8988T (cell line): ENCODE measurements at places on chromosomes 3 and 15.

- DNase-seq, result peak; percentile 91
These were observed 35.8 kb downstream of the TKT start for GRCh38 chr3:53219895-53220483.

- DNase-seq, result no peak
These were observed 672.2 kb downstream of the DIPK2A start for GRCh38 chr3:144643771-144644198.

GRCh38 chr15:55546718-55547117 lies 38.7 kb upstream of the DNAAF4 start:
- DNase-seq, result no peak

GRCh38 chr3:12288182-12289129 lies at the start of gene PPARG:
Gene PPARG, plus strand, starts transcription at chr3:12289070. Its CDS starts 90,642 bp downstream, at chr3:12379712.
- peak; percentile 38 for DNase-seq

DNA sequence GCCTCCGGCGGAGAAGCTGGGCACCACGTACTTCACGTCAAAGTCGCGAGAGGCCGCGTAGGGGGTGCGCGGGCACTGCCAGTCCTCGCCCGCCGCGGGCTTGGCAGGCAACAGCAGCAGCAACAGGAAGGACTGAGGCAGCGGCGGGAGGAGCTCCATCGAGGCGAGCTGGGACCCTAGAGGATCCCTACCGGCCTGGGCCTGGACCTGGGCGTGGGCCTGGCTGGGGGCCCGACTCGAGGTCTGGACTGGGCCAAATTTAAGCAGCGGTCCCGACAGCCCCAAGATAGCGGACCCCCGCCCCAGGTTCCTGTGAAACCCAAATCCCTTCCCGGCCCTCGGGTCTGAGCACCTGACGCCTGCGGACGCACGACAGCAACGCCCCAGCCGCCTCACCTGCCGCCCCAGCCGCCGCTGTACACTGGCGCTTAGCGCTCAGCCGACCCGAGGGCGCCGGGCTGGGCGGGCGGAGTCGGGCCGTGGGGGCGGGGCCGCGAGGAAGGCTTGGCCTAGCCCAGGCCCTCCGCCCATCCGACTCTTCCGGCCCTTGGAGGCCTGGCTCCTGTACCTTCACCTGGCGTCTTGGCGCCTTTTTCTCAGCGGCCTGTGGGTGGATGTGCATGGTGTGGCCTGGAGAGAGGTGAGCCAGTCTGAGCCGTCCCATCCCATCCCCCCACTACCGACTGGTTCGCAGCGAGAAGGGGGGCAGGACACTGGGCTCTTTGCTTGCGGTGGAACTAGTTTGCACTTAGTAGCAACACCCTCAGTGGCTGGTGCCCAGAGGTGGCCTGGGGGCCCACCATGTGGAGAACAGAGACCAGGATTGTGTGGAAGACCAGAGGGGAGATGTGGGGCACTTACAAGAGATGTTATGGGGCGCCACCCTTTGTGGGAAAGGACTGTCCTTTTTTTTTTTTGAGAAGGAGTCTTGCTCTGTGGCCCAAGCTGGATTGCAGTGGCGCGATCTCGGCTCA lies at the start of gene MST1R:
Gene MST1R (minus strand): TSS at position 423 of the 974 bp plus-strand sequence. CDS start 264 bp downstream, at position 159.
- peak; percentile 97 for DNase-seq

GRCh38 chr3:143163562-143164100 lies 44.1 kb downstream of the CHST2 start:
- no peak for DNase-seq

DNA sequence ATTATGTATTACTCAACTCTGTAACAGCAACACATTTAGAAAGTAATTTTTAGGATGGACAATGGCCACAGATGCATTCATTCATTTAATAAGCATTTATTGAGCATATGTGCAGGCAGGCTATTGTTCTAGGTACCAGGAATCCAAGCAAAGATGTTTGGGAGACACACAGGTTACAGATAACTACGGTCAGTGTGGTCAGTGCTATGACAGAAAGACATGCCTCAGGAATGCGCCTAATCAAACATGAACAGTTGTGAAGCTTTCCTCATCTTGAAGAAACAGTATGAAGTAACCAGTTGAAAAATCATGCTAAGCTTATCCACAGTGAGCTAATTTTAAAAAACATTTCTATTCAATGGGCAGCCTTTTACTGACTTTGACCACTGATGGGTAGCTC lies 155.4 kb upstream of the CCDC54 start:
- no peak for DNase-seq

GRCh38 chr15:64532521-64533315 lies 72.3 kb downstream of the ZNF609 start:
- DNase-seq, result no peak

- DNase-seq, result no peak
These were observed 30.8 kb upstream of the LACTB start for GRCh38 chr15:63090887-63091286.

GRCh38 chr15:62165104-62165792 lies at the start of gene C2CD4B:
Gene C2CD4B, minus strand, starts transcription at chr15:62165285. Its CDS starts 301 bp downstream, at chr15:62164984.
- peak; percentile 46 for DNase-seq

- DNase-seq, result no peak
These were observed 246.0 kb downstream of the WNT5A start for GRCh38 chr3:55241098-55241497.

DNA sequence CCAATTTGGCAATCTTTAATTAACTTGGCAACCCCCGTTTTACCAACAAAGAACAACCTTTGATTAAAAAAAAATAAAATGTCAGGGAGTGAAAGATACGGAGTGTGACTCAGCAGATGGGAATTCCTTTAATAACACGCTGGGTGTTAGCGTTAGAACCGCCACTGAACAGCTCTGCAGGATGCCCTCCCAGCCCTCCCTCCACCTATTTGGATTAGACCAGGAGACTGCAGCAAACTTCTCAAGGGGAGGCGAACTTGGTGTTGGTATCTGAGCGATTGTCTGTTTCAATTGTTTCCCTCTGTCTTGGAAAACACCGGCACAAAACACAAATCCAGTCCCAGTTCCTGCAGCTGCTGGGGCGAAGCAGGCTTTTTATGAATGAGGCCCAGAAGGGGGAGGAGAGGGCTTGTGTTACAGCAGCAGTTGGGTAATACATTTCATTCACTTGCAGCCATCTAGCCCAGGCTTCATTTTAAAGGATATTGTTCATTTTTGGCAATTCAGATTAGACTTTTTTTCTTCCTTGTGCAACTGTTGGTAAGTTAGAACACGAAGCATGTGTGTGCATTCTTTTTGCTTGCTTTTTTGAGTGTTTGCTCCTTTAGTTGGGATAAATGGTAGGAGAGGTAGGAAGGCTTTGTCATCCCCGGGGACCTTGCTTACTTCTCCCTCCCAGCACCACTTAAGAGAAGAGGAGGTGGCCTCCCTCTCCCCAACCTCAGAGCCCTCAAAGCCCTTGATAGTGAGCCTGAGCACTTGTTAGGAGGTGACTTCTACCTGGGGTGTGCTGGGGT lies 152.3 kb downstream of the IGF1R start:
- no peak for DNase-seq

DNA sequence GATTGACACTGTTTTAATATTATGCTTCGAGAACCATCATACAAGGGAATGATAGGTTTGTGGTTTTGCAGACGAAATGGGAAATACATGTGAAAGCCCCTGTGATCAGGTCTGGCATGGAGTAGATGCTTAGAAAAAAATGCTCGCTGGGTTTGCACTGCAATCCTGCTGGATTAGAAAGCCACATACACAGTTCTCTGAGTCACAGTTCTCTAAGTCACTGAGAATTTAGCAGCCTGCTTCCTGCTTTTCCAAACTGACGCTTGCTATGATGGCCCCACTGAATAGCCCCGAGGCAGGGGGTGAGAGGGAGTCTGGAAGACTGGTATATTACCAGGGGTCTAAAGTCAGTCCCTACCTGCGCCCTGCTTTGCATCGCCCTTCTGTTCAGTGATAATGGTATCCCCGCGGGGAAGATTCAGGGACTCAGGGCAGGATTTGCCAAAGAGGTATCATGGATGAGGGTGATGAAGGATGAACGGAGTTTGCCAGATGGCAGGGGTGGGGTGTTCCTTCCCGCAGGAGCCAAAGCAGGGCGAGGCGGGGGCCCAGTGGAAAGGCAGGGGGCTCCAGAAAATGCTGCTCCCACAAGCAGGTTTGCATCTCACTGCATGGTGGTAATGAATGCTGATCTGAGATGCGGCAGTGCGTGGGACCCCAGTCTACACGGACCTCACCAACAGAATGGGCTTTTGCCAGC lies 82.3 kb downstream of the IQSEC1 start:
- peak; percentile 82 for DNase-seq
